ENCODE measurements at places on chromosomes 5 and 9. TPM values are rescaled to one million over a fixed set of nuclear protein-coding genes. Genes with fewer than 3 reads are reported as not detected.

The SPOUT1 gene
- 12.6 TPM for total RNA-seq

- no peak for DNase-seq
Measured at GRCh38 chr5:125976421-125977000, 446.7 kb upstream of the GRAMD2B start.

- DNase-seq = peak; percentile 92
Measured at GRCh38 chr9:127066851-127067136, 55.6 kb downstream of the ANGPTL2 start.

DNA sequence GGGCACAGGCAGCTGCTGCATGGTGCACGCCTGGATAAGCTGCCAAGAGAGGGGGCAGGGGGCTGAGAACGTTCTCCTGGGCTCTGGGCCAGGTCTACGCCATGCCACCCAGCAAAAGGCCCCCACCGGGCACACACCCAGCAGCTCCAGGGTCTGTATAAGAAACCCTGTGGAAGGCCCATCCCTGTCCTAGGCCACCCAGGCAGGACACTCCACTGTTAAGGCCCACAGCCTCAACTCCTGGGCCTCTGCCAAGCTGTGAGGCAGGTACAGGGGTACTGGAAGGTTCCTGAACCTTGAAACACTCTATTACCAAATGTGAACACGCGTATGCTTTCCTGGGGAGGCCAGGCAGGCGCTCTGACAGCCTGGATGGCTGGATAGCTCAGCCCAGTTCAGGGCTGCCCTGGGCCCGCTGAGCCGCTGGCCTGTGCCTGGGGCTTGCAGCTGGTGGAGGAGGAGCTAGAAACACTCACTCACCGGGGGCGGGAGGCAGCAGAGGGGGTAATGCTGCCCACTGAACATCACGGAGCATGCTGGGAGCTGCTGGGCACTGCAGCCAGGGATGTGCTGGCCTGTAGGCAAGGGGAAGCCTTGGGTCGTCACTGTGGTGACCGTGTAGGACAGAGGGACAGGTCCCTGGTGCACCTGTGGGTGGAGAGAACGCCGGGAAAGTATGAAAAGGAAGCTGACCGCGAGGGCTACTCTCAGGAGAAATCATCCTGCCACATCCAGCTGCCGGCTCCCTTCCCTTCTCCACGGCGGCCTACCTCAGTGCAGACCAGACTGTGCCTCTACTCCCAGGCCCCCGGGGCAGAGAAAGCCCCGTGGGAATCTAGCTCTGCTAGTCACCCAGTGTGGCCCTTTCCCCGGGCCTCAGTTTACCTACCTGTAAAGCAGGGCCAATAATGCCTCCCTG, 6.0 kb downstream of the RNF44 start:
- no peak for DNase-seq

The PIP5KL1 gene
- total RNA-seq = 2.6 TPM

The BTNL3 gene
- not detected for total RNA-seq

- DNase-seq = peak; percentile 31
Measured at GRCh38 chr5:102718819-102719218, 36.3 kb upstream of the PAM start.

The SLC36A3 gene
- not detected for total RNA-seq

DNA sequence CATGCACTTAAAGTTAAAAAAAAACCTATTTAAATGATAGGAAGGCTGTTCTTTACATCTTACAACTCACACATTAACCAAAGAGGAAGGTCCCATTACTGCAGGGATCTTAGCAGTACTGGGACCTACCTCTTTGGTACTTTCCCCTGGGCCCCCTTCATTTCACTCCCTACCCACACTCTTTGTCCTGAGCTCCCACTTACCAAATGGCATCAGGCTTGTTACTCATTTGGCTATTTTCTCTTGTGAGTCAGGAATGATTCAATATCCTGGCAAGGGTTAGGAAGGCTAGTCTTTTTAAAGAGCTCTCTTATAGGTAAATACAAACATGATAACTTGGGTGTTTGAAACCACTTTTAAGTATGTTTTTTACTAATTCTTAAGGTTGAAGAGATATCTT, 117.4 kb upstream of the ELL2 start:
- peak; percentile 83 for DNase-seq

The LCN1 gene
- total RNA-seq = not detected

GRCh38 chr5:86112249-86112648, 505.5 kb upstream of the COX7C start:
- DNase-seq = no peak

The PPP1R2B gene
- total RNA-seq = under 0.01 TPM

DNA sequence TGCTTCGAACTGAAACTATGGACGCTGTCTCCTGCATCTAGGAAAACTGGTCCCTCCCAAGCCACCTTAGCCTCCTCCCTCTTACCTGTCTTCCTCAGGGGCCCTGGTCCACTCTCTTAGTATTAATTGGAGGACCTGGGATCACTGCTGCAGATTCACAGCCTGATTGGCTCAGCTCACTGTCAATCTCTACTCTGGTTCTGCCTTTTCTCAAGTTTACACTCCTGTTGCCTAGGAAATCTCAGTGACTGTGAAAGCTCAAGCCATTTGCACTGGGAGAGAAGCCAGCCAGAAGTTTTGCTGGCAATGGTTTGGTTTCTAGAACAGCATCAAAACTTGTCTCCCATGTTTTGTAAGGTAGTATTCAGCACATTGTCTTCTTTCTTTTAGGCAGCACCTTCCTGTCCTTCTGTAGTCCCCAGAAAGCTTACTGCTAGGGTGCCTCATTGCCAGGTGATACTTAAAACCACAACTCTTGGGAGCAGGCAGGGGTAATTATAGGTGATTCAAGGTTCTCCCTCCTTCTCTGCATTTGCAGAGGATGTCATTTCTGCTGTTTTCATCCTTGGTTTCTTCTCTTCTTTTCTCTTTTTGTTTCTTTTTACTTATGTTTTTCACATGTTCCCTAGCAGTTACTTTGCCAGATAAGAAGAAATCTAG, at the start of gene CAPSL:
TSS of gene CAPSL (minus strand) at position 55 of the 660 bp plus-strand sequence. CDS start 17,502 bp downstream, outside the sequence.
- peak; percentile 81 for DNase-seq

The GHR gene
- 2.2 TPM for total RNA-seq

DNA sequence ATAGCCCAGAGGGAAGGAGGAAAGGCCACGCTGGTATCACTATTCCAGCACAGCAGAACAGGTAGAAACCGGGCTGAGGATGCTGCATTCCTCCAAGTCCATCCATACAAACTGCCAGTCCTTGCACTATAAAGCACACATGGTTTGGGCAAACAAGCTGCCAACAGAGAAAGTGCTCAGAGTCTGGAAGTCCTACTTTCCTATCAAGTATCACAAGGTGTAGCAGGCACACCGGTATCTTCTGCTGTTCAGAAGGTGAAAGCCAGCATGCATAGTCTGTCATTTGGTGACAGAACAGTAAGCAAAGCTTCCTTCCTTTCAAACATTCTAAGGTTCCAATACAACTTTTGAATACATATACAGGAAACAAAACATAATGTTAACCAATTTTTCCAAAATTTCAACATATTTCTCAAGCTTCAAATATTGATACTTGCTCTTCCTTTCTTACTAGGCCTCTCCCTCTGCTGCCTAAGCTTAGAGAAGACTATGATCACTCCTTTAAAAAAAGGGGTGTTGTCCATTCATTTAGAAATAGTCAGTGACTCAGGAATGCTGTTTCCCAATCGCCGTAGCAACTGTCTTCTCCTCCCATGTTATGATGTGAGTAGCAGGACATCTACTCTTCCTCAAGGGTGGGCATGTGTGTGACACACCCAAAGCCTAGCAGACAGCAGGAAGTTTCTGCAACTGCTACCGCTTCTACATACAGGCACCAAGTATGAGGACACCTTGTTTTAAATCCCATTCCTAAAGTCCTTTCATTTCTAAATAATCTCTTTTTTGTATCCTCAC, 14.7 kb downstream of the DIAPH1 start:
- DNase-seq = peak; percentile 93

- no peak for DNase-seq
Measured at GRCh38 chr9:93601063-93601462, 24.7 kb downstream of the PHF2 start.

DNA sequence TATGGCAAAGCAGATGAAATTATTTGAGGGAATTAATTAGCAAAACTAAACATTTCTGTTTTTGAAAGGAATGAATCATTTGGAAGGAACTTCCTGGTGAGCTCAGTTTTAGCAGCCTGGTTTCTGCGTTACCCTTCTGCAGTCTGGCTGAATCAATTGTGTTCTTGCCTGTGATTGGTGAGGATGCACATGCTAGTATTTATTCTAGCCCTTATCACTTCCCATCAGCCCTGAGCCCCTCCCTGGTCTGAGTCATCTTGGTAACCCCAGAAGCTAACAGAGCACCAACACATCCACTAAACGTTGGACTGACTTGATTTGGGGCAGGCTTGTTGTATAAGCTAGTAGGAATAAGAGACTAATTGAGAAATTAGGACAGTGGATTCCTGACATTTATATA, 6.6 kb downstream of the TJP2 start:
- DNase-seq = peak; percentile 96

- DNase-seq = no peak
Measured at GRCh38 chr5:123450640-123451039, 27.4 kb upstream of the CEP120 start.

DNA sequence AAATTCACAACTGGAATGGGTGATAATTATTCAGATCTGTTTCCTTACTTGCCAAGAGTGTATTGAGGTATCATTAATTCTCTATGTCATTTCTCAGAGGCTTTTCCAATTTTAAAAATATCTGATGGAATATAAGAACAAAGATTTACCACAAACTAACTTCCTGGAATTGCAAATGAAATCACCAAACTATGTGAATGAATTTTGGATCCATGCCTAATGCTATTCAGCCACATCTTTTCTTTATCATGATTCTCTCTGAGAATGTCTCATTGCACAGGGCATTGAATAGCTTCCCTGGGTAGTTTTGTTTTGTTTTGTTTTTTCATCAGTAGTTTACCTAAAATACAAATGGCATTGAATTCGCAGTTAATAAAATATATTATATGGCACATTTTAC, 146.9 kb upstream of the FBN2 start:
- no peak for DNase-seq

DNA sequence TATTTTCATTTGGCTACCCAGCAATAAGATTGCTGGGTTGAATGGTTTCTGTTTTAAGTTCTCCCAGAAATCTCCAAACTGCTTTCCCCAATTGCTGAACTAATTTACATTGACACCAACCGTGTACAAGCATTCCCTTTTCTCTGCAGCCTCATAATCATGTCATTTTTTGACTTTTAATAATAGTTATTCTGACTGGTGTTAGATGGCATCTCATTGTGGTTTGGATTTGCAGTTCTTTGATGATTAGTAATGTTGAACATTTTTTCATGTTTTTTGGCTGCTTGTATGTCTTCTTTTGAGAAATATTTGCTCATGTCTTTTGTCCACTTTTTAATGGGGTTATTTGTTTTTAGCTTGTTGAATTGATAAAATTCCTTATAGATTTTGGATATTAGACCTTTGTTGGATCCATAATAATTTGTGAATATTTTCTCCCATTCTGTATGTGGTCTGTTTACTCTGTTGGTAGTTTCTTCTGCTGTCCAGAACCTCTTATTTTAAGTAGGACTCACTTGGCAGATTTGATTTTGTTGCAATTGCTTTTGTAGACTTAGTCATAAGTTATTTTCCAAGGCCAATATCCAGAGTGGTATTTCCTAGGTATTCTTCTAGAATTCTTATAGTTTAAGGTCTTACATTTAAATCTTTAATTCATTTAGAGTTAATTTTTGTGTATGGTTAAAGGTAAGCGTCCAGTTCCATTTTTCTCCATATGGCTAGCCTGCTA, 793.7 kb downstream of the BRINP1 start:
- no peak for DNase-seq

GRCh38 chr5:96278981-96279380, 154.1 kb downstream of the PCSK1 start:
- DNase-seq = no peak

GRCh38 chr5:2221450-2221849, 338.7 kb upstream of the IRX4 start:
- no peak for DNase-seq

The PCDHGA12 gene
- 15.5 TPM for total RNA-seq

DNA sequence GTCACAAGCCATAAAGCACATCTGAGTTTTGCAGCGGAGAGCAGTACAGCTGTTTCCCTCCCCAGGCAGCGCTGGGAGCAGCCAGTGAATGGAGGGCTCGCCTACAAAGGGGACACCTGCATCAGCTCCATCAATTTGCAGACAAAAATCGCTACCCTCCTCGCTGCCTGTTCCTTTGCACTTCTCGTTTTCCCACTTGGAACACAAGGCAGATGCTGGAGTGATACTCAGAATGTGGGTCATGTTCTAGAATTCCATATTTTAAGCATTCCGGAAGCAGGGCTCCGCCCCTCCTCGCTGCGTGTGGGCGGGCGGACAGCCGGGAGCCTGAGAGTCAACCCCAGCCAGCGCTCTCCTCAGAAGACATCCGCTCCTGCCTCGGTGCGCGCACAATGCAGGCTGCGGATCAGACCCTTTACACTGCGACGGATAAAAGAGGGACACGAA, 92.1 kb downstream of the LMNB1 start:
- DNase-seq = peak; percentile 34

DNA sequence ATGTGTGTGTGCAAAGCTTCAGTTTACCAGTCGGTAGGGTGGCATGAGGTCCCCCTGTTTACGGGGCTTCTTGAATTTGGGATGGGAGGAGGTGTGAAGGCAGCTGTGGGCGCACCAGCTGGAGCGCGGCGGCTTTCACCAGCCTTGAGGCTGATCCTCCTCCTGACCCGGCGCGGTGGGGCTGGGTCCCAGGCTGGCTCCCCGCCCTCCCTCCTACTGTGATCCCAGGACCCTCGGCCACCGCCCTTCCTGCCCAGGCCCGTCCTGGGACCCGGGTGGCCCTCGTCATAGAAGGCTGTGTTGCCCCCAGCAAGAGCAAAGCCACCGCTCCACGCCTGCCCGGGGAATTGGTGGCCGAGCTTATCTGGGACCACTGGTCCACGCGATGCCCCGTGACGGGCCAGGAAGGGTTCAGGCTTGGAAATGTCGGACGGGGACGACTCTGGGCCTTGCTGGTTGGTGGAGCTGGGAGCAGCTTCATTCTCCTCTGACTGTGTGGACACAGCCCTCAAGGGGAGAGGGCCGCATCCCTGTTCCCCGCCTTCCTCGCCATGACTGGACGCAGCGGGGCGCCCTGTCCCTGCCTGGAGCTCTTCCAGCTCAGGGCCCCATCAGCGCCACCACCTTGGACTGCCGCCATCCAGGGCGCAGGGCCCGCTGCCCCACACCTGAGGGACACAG, 271.1 kb upstream of the IRX1 start:
- no peak for DNase-seq

DNA sequence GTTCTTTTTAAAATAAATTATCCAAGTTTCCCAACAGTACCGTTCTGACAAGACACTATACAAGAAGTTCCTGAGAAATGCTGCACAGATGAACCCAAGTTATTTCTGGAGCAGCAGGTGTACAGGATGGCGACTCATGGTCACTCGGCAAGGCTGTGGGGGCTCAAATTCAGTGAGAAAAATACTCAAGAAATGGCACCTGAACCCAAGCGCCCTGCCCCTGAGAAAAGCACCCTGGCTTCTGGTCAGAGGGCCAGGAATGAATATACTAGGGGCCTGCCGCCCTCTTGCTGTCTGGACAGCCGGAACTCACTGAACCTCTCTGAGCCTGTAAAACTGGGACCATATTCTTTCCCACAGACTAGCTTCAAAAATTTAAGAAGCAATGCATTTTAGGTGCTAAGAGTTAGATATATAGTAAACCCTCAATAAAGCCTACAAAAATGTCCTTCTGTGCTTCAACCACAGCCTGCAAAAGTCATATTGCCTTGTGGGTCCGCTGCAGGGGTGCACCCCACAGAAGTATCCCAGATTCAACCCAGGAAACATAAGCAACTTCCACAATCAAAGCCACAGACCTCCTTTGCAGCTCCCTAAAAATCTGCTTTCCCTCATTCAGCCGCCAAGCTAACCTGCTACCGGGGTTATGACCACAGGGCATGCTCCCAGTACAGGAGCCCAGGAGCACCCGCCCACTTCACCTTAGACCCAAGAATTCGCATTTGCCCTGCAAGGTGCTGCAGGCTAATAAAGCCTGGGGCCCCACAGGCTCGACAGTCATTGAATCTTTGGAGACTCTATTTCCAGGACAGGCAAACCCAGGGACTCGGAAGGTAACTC, 1.4 kb downstream of the RAPGEF1 start:
- no peak for DNase-seq
